Stimulated activated CD4-positive, alpha-beta T cell treated with anti-CD3 and anti-CD28 coated beads, Interleukin-1b, Interleukin-23, amount 100 ng/mL, for 48 hours (primary cell): ENCODE measurements at places on chromosomes 4 and X.

- DNase-seq: no peak
Measured at GRCh38 chr4:25536564-25537320, 118.9 kb upstream of the SLC34A2 start.

GRCh38 chrX:95640226-95640625 lies 1044.4 kb upstream of the DIAPH2 start:
- no peak for DNase-seq

DNA sequence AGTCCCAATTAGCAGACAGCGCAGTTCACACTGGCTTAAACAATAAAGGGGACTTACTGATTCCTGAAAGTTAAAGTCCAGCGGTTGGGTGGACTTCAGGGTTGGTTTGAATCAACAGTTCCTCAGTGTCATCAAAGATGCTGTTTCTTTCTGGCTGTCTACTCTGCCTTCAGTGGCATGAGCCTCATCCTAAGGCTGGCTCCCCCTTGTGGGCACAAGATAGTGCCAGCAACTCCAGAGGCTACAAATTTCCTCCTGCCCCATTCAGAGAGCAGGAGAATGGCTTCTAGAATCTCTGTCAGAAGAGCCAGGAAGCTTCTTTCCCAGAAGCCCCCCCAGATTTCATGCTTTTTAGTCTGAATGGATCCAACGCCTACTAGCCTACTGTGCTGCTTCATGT lies 82.4 kb upstream of the MTM1 start:
- peak; percentile 42 for DNase-seq

DNA sequence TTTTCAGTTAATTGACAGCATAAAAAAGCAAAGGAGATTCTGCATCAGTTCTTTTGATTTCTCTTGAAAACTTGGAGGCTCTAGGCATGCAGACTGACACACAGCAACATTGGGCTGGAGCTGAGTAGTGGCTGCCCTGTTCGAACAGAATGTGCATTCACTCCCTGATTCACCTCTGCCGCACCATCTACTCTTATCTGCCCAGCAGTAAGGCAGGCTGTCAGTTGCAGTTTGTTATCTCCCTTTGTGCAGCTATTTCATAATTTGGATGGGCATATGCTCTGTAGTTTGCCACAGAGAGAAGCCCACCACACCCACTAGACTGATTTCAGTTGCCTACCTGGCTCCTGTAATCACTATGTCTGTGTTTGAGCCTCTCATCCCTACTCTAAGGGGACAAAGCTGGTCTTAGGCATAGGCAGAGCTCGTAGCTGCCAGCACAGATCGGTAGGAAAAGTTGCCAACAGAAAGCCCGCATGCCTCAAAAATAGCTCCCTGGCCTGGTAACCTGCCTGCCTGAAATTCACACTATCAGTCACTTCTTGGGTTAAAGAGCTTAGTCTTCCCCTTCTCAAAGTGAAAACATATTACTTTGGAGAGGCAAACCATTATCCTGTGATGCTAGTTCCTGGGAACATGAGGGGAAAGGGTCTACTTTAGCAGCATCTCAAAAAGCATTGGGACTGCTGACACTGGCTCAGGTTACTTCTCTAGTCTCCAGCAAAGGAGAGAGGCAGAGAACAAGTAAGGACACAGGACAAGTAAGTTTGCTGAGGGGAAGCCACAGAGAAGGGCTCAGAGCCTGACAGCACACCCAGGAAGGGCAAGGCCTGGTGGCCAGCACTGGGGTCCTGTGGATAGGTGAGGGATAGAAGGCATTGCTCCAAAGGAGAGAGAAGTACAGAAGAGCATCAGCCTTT lies 75.9 kb upstream of the TMEM164 start:
- no peak for DNase-seq

DNA sequence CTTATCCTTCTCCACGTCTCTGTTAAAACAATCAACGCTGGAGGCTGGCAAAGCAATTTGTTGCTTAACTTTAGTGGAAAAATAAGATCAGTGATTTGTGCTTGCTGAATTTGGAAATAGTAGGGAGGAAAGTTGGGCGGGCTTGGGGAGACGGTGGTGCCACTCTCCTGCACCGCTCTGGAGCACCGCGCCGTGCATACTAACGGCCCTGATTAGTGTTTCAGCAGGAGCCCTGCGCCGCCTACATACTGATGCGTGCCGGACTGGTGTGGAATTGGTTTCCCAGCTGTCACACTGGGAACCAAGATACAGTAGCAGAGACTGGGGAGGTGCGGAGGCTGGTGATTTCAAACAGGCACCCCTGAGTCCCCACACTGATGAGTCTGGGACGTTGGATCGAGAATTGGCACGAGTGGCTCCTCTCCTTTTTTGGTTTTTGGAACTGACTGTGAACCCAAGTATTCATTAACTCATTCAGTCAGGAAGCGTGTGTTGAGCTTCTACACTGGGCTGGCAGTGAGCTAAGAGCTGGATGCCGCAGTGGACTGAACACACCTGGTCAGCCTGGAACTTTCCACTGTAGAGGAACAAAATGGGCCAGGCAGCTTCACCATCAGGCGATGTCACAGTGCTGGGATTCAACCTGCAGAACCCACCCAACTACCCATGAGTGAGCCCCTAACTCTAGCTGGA lies 29.0 kb upstream of the PSAPL1 start:
- no peak for DNase-seq
